Stimulated activated CD8-positive, alpha-beta memory T cell treated with anti-CD3 and anti-CD28 coated beads, Interleukin-15, amount 100 ng/mL, for 4 hours (primary cell): ENCODE measurements at places on chromosomes 7 and 10.

- DNase-seq, result no peak
Observed at GRCh38 chr10:18681366-18681765, 22.1 kb downstream of the ARL5B start.

GRCh38 chr10:130018265-130018664 is 54.2 kb upstream of the EBF3 start:
- no peak for DNase-seq

DNA sequence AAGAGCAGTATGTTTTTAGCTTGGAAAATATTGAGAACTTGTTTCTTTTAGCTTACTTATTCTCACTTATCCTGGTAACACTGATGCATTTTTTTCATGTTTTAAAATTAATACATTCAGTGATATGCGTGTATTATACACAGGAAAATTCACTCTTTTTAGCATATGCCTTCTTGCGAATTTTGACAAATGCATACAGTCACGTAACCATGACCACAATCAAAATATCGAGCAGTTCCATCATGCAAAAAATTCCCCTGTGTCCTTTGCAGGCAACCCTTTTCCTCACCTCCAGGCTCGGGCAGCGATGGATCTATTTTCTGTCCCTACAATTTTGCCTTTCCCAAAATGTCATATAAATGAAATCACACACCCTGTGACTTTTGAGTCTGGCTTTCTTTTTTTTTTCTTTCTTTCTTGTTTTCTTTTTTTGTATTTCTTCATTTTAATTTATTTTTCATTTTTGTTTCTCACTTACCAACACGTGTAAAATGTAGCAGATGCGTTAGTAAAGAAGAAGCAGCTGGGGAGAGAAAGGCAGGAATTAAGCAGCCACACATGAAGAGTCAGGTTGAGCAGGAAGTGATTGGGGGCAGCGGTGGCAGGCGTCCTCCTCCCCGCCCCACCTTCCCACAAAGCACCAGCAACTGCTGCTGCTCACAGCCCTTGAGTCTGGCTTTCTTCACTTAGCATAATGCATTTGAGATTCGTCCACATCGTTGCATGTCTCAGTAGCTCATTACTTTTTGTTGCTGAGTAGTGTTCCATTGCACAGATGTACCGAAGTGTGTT is 29.9 kb downstream of the ADRB1 start:
- no peak for DNase-seq

DNA sequence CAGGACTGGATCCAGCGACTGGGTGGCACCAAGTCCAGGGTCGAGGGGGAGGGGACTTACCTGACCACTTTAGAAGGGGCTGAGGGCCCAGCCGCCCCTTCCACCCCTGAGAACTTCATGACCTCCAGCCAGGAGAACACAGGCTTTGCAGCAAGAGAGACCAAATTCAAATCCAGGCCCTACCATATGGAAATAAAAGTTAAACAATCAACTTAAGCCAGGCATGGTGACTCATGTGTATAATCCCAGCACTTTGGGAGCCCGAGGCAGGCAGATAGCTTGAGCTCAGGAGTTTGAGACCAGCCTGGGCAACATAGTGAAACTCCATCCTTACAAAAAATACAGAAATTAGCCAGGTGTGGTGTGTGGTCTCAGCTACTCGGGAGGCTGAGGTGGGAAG is 61.9 kb downstream of the COL13A1 start:
- no peak for DNase-seq

DNA sequence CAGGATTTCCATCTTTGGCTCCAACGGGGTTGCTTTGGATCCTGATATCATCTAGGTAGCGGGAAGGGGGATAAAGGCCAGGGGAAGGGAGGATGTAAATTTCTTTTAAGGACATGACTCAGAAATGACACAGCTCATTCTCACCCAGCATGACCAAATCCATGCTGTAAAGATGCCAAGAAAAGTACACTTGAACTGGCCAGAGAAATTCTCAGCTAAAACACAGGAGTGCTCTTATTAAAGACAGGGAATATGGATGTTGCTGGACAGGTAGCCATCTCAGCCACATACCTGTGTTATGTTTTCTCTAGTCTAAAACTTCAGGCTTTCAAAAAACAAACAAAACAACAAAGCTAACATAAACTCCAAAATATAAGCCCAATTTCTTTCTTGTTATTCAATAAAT is 68.3 kb downstream of the NAMPT start:
- DNase-seq, result no peak

- no peak for DNase-seq
Observed at GRCh38 chr10:65968871-65969270, 957.0 kb upstream of the LRRTM3 start.

GRCh38 chr7:79051915-79052314 is 401.6 kb downstream of the MAGI2 start:
- DNase-seq, result no peak

- DNase-seq, result no peak
Observed at GRCh38 chr7:56092789-56093531, at the start of gene PHKG1. PHKG1 (minus strand) TSS chr7:56092952; CDS start chr7:56088941, 4,011 bp downstream.

- no peak for DNase-seq
Observed at GRCh38 chr10:71981015-71981875, 17.1 kb downstream of the CHST3 start.

DNA sequence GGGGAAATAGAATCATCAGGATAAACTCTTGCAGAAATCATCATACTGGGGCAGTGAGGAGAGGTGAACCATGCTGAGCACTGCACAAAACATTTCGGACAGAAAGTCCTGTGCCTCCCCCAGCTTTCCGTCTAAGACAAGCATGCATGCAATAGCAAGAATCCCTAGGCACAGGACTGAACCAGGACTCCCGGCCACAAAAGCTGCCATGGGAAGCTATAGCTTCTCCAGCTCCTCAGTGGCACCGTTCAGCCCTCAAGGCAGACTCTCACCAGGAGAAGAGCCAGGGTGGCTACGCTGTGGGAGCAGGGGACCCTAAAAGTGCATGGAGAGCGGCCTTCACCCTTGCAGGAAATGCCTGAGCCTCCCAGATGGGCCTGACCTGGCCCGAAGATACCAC is 70.8 kb downstream of the ASB13 start:
- DNase-seq, result no peak
